ENCODE measurements at places on chromosomes 5 and 9.

DNA sequence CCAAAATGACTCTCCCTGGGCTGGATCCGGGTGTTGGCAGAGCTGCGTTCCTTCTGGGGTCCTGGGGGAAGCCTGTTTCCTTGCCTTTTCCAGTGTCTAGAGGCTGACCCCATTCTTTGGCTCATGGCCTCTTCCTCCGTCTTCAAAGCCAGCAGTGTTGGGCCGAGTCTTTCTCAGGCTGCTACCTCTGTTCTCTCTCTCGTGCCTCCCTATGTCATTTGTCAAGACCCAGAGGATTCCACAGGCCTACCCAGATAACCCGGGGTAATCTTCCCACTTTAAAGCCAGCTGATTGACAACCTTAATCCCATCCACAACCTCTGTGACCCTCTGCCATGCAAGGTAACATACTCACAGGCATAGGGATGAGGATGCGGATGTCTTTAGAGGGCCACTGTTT is 55.0 kb upstream of the KCNMB1 start:
- H3K4me1 ChIP-seq: no peaks in the 10 kb centered on the region
- H3K4me3 ChIP-seq: no peak overlapping the region
- no peak overlapping the region for H3K27ac ChIP-seq
- H3K27me3 ChIP-seq: no peaks in the 10 kb centered on the region
- no peaks in the 10 kb centered on the region for H3K36me3 ChIP-seq
- peak; percentile 79 for DNase-seq

GRCh38 chr5:132506094-132506692 is 15.6 kb upstream of the IRF1 start:
- DNase-seq: peak; percentile 91
- H3K4me1 ChIP-seq: peaks cover 40% of the 10 kb centered on the region
- H3K36me3 ChIP-seq: no peaks in the 10 kb centered on the region
- no peak overlapping the region for H3K4me3 ChIP-seq
- no peaks in the 10 kb centered on the region for H3K27me3 ChIP-seq

- no peak for DNase-seq
- no peak overlapping the region for H3K4me3 ChIP-seq
- no peaks in the 10 kb centered on the region for H3K36me3 ChIP-seq
- no peak overlapping the region for H3K27ac ChIP-seq
- H3K27me3 ChIP-seq: no peaks in the 10 kb centered on the region
- H3K4me1 ChIP-seq: no peaks in the 10 kb centered on the region
Observed at GRCh38 chr9:17064558-17064957, 70.3 kb upstream of the CNTLN start.

DNA sequence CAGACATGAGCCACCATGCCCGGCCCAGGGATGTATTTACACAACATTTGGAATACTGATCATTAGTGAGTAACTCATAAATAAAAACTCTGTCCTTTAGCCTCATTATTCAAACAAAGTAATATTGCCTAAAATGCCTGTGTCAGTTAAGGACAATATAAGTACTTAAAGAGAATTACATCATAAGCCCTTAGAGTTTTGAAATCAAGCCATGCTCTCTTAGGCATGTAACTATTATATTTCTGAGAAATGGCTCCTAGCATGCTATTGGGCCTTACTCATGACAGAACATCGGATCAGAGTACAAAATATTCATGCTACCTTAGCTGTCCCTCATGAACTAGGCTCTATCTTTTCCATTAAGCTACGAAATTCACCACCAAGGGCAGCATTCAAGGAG is 309.3 kb downstream of the CHSY3 start:
- H3K36me3 ChIP-seq: no peaks in the 10 kb centered on the region
- no peak for DNase-seq

DNA sequence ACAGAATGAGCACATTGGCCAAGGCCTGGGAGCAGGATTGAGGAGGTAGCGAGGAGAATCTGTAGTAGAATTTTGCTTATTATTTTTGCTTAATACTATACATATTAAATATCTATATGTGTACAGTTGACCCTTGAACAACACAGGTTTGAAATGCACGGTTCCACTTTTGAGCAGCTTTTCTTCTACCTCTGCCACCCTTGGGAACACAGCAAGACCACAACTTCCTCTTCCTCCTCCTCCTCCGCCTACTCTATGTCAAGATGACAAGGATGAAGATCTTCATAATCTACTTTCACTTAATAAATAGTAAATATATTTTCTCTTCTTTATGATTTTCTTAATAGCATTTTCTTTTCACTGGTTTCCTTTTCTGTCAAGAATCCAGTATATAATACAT is 541.4 kb downstream of the KCTD16 start:
- H3K27me3 ChIP-seq: no peaks in the 10 kb centered on the region
- DNase-seq: no peak
- no peak overlapping the region for H3K27ac ChIP-seq
- H3K4me3 ChIP-seq: no peak overlapping the region

- H3K4me1 ChIP-seq: no peaks in the 10 kb centered on the region
- H3K4me3 ChIP-seq: no peak overlapping the region
- H3K36me3 ChIP-seq: no peaks in the 10 kb centered on the region
- DNase-seq: no peak
- H3K27me3 ChIP-seq: no peaks in the 10 kb centered on the region
- H3K27ac ChIP-seq: no peak overlapping the region
Observed at GRCh38 chr5:175418251-175418650, 25.7 kb downstream of the DRD1 start.

- no peak for DNase-seq
- H3K36me3 ChIP-seq: no peaks in the 10 kb centered on the region
- peaks cover 10% of the 10 kb centered on the region for H3K4me1 ChIP-seq
- no peak overlapping the region for H3K27ac ChIP-seq
- H3K4me3 ChIP-seq: no peak overlapping the region
- no peaks in the 10 kb centered on the region for H3K27me3 ChIP-seq
Observed at GRCh38 chr5:124377386-124377785, 369.1 kb downstream of the ZNF608 start.

DNA sequence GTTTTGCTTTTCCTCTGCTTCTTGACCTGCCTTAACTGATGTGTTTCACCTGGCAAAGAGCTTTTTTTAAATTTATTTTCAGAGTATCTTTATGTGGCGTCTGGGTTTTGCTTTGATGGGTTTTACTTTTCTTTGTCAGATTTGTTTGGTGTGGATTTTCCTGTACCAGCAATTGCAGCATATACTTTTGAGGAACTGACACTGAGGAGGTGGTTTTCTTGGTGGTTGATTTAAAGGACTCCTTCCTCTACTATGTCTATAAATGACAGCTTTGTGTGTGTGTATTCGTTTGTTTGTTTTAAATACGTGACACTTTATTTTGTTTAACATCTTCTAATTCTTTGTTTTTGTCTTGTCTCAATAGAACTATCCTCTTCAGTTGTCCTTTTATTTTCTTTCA is 1071.9 kb upstream of the ARRDC3 start:
- H3K4me3 ChIP-seq: no peak overlapping the region
- DNase-seq: no peak
- no peaks in the 10 kb centered on the region for H3K4me1 ChIP-seq
- H3K27me3 ChIP-seq: no peaks in the 10 kb centered on the region

- H3K4me3 ChIP-seq: no peak overlapping the region
- no peak overlapping the region for H3K27ac ChIP-seq
- peaks cover 56% of the 10 kb centered on the region for H3K27me3 ChIP-seq
- DNase-seq: no peak
- no peaks in the 10 kb centered on the region for H3K4me1 ChIP-seq
Observed at GRCh38 chr5:141095263-141095641, 837 bp downstream of the PCDHB2 start.

DNA sequence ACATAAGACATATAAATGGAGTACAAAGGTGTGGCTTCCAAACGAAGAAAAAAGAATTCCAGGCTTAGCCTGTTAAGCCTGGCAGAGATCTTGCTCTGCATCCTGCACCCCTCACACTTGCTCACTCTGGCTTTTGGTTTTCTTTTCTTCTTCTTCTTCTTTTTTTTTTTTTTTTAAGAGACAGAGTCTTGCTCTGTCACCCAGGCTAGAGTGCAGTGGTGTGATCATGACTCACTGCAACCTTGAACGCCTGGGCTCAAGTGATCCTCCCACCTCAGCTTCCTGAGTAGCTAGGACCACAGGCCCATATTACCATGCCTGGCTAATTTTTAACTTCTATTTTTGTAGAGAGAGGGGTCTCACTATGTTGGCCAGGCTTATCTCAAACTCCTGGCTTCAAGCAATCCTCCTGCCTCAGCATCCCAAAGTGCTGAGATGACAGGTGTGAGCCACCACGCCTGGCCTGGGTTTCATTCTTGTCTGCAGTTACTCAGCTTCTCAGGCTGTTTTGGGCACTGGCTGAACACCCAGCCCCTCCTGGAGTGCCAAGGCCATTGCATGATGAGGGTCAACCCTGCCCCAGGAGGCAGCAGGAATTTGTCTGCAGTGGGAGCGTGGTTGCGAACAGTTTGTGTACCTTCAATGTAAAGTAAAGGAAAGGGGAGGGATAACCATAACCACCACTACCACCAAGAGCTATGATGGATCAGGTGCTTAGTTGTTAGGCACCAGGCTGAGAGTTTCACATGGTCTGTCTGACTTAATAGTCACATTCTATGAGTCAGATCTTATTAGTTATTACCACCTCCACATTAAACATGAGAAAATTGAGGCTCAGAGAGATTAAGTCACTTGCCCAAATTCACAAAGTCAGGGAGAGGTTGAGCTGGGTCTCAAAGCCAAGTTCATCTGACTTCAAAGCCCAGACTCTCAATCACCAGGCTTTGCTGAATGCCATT is 219.2 kb upstream of the PANK3 start:
- no peaks in the 10 kb centered on the region for H3K36me3 ChIP-seq
- H3K27ac ChIP-seq: no peak overlapping the region
- no peak for DNase-seq
- H3K4me3 ChIP-seq: no peak overlapping the region
- H3K27me3 ChIP-seq: no peaks in the 10 kb centered on the region

- no peak for DNase-seq
- no peak within 1 kb of the TSS for H3K27ac ChIP-seq
- peaks cover 84% of the 10 kb centered on the region for H3K36me3 ChIP-seq
- no peaks in the 10 kb centered on the region for H3K27me3 ChIP-seq
Observed at GRCh38 chr5:140673187-140673976, at the start of gene DND1. Gene DND1 (minus strand): TSS chr5:140673576. CDS start chr5:140673542, 34 bp downstream.

DNA sequence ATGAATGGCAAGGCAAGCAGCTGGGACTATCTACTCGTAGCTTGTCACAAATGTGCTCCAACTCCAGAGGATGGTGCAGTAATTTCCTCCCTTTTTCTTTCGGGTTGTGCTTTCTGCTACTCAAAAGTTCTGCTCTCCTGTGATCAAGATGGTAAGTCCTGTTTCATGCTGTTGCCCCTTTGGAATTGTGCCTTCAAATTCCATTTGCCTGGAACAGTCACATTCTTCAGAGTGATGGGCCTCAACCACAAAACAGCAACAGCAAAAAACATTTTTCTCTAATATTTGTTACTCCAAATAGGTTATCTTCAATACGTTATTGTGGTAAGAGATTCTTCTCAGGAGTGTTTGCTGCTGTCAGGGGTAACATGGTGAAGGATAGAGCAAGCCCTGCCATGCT is 209.3 kb downstream of the PALM2AKAP2 start:
- H3K36me3 ChIP-seq: no peaks in the 10 kb centered on the region
- H3K27ac ChIP-seq: no peak overlapping the region
- H3K27me3 ChIP-seq: no peaks in the 10 kb centered on the region
- H3K4me1 ChIP-seq: peaks cover 5% of the 10 kb centered on the region
- no peak overlapping the region for H3K4me3 ChIP-seq

- H3K4me3 ChIP-seq: no peak overlapping the region
- peaks cover 3% of the 10 kb centered on the region for H3K4me1 ChIP-seq
- H3K27me3 ChIP-seq: no peaks in the 10 kb centered on the region
- DNase-seq: no peak
- H3K36me3 ChIP-seq: no peaks in the 10 kb centered on the region
Observed at GRCh38 chr5:59799668-59800346, 93.7 kb downstream of the PDE4D start.

DNA sequence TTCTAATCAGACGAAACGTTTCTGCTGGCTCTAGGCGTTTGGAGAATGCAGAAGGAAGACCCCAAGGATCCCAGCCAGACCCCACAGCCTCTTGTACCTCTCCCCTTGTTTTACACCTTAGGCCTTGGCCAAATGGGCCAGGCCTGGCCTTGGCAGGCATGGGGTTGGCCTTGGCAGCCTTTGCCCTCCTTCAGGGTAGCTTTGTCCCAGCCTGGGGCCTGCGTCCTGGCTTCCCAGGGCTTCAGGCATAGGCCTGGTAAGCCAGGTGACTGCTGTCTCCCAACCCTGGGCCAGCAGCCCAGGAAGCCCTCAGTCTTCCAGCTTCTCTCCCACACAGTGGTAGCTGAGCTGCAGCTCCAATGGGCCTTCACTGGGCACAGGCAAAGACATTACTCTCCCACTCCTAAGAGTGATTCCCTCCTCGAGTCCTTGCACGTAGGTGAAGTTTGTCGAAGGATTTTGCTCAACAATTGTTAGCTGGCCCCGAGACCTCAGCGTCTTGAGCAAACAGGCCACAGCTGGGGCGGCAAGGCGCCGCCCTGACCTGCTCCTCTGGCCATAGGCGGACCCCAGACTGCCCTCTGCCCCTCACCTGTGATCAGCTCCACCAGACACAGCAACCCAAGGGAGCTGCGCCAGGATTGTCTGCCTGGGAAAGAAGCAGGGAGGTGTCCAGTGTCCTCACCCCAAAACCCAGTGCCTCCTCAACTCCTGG is 1.1 kb upstream of the PITX1 start:
- H3K36me3 ChIP-seq: no peaks in the 10 kb centered on the region
- no peak for DNase-seq
- H3K27ac ChIP-seq: peak overlapping the region; percentile 71

GRCh38 chr9:78296201-78296892 is 578 bp upstream of the PSAT1 start:
- no peaks in the 10 kb centered on the region for H3K36me3 ChIP-seq
- H3K27me3 ChIP-seq: peaks cover 7% of the 10 kb centered on the region
- H3K27ac ChIP-seq: peak overlapping the region; percentile 71
- peaks cover 31% of the 10 kb centered on the region for H3K4me1 ChIP-seq
- DNase-seq: no peak
- peak overlapping the region; percentile 65 for H3K4me3 ChIP-seq

- no peaks in the 10 kb centered on the region for H3K36me3 ChIP-seq
- no peak overlapping the region for H3K27ac ChIP-seq
Observed at GRCh38 chr5:79857714-79858409, 133.2 kb downstream of the MTX3 start.

DNA sequence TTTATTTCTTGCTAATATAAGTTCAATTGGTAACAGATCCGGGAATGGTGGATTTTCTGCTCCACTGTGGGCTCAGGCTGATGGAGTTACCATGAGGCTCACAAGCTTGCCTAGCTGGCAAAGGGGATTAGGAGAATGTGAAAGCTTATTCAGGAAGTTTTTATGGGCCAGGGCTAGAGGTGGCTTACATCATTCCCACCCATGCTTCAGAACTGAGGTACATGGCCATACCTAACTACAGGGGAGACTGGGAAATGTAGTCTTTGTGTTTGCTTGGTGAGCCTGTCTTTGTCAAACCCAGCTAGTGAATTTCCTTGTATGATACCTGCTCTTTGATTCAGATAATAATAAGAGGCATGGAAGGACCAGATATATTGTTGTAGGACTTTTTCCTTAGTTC is 105.9 kb upstream of the DHFR start:
- H3K36me3 ChIP-seq: no peaks in the 10 kb centered on the region
- no peak overlapping the region for H3K4me3 ChIP-seq
- DNase-seq: no peak

GRCh38 chr5:177142098-177142611 is 8.6 kb downstream of the NSD1 start:
- H3K4me1 ChIP-seq: peaks cover 67% of the 10 kb centered on the region
- DNase-seq: no peak
- H3K4me3 ChIP-seq: no peak overlapping the region
